ENCODE measurements at places on chromosomes 6 and 20. TPM values are rescaled to one million over a fixed set of nuclear protein-coding genes. Genes with fewer than 3 reads are reported as not detected.

GRCh38 chr6:3693831-3694230 lies 57.7 kb downstream of the PXDC1 start:
- DNase-seq, result peak; percentile 15

GRCh38 chr6:105824732-105825131 lies 261.4 kb upstream of the PRDM1 start:
- DNase-seq, result no peak

The EMILIN3 gene
- polyA plus RNA-seq, result 0.06 TPM

DNA sequence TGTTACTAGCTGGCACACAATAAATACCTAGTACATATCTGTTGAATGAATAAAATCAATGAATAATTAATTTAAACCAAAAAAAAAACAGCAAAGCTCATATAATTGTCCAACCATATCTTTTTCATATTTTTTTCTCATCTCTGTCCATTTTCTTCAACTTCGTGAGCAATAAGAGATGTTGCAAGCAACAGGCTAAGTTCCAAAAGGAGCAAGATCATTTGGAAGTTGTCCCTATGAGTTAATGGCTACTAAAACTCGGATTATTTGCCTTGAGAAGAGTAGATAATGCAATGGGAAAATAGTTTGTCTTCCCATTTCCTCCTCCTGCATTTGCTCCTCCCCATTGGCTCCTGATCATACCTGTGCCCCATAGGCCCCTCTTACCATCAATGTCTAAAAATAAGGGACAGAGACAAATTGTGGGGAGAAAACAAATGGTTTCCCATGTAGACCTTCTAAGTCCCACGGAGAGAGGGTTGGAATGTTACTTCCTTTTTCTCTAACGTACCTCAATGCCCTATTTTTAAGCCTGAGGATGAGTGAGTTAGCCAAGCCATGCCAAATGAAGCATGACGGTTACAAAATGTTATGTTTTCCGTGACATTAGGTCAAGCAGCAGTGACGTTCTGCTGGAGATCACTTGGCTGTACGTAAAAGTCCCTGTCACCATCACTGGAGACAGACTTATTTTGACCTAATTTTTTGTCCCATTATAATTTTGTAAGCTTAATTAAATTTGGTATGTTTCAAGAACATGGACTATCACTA lies 217.3 kb upstream of the PREP start:
- no peak for DNase-seq

Data from fibroblast of lung (primary cell).